ENCODE measurements at places on chromosomes 13 and 19.

- DNase-seq, result no peak
Measured at GRCh38 chr13:113400621-113401451, 36.9 kb upstream of the GRTP1 start.

GRCh38 chr19:3769494-3769893 lies 2.5 kb downstream of the RAX2 start:
- no peak for DNase-seq

- DNase-seq, result no peak
Measured at GRCh38 chr13:33782631-33783030, 35.3 kb upstream of the RFC3 start.

- DNase-seq, result no peak
Measured at GRCh38 chr13:65763811-65764210, 1466.3 kb downstream of the PCDH9 start.

DNA sequence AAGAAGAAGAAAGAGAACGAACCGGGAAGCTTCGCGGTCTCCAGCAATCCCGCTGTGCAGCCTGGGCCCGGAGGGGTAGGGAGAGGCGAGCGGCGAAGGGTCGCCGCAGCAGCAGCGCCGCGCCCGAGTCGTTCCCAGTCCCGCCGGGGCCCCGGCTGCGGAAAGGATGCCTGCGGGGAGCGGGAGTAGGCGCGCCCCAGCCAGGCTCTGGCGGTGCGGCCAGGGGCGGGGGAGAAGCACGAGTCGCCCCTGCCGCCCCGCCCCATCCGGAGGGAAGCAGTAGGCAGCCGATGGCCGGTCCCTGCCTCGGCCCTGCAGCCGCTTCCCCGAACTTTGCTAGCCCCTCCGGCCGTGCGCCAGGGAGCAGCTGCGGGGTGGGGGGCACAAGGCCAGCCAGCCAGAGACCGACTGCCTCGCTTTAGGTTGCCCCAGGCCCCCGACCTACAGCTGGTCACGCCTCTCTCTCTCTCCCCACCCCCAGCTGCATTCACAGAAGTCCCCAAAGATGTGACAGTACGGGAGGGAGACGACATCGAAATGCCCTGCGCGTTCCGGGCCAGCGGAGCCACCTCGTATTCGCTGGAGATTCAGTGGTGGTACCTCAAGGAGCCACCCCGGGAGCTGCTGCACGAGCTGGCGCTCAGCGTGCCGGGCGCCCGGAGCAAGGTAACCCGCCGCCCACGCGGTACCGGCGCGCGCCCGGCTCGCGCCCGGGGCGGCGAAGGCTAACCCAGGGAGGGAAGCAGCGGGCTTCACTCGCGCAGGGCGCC lies 1.1 kb downstream of the VSTM2B start:
- no peak for DNase-seq

- no peak for DNase-seq
Measured at GRCh38 chr13:102693776-102694175, 1.1 kb downstream of the METTL21C start.

GRCh38 chr19:18677156-18677555 lies 6.3 kb upstream of the CRTC1 start:
- DNase-seq, result no peak

- no peak for DNase-seq
Measured at GRCh38 chr19:53771144-53771543, 53.0 kb downstream of the NLRP12 start.

DNA sequence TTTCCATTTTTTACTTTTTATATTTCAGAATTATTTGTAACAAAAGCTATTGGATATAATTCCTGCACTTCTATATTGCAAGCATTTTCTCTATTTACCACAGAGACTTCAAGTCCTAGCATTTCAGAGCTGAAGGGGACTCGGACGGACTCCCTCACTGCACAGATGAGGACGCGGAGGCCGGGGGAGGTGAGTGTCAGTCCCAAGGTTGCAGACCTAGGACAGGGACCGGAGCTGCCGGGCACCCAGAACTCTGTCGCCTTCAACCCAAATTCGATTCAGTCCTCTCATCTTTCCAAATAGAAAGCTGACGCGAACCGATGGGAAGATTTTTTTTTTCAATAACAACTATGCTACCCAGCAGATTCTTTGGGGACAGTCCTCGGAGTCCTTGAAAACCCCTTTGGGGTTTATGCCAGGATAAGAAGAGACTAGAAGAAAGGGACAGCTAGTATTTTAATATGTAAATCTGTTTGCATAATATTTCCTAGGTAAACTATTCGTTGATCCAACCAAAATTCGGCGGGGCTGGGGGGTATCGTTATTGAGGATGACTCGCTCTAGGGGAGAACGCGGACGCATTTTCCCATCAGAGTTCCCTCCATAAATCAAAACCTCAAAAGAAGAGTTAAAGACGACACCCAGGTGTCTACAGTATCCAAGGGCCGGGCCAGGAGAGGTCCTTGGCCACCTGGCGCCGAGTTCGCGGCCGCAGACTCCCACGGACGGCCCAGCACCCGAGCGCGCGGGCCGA lies 803 bp downstream of the FLT3 start:
- DNase-seq, result no peak

- no peak for DNase-seq
Measured at GRCh38 chr19:31096935-31097545, 252.2 kb downstream of the TSHZ3 start.

DNA sequence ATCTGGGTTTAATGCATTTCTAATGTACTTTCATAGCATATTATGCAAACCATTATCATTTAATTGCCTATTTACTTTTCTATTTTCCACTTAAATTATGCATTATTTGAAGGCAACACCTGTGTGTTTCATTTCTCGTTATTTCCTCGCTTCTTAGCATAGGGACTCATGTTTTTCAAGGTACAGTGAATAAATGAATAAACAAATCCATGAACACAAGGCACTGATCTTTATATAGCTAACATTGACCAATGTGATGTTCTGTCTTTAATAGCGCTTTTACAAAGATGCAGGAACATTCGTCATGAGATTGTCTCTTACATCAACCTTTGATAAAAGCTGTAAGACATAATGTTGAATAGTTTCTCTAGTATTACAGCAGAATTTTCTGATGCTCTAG lies 121.2 kb downstream of the B3GLCT start:
- DNase-seq, result no peak

- DNase-seq, result no peak
Measured at GRCh38 chr13:112346173-112346898, 29.8 kb upstream of the SPACA7 start.

- DNase-seq, result no peak
Measured at GRCh38 chr19:7434391-7434790, 54.4 kb downstream of the PEX11G start.

GRCh38 chr13:35489050-35489449 lies 12.6 kb upstream of the MAB21L1 start:
- DNase-seq, result no peak

DNA sequence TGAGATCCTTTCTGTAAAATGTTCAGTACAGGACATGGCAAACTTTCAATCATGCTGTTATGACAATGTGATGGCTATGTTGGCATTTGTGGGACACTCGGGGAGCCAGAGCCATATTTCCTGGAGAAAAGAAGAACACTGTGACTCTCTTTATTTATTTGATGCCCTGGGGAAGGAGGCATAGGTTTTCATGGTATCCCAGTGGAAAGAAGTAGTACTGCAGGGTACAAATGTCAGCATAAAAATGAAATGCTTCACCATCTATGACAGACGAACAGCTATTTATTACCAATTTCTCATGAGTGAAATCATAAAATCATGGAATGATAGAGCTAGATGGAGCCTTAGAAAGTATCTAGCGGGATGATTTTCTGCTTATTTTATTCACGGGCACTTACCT lies 217.1 kb downstream of the COL4A1 start:
- DNase-seq, result no peak

DNA sequence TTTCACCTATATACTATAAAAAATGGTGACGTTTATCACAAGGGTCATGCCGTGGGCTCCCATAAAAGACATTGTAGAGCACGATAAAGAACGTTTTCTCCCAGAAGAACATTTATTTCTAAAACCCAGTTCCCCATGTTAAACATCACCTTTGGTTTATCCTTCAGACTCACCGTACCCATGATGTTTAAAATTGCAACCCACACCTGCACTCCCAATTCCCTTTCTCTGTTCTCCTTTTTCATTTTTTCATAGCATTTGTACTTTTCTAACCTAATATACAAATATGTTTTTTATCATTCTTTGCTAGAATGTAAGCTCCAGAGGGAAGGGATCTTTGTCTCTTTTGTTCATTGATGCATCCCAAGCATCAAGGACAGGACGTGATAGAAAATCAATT lies 2.0 kb downstream of the RCBTB2 start:
- DNase-seq, result no peak

DNA sequence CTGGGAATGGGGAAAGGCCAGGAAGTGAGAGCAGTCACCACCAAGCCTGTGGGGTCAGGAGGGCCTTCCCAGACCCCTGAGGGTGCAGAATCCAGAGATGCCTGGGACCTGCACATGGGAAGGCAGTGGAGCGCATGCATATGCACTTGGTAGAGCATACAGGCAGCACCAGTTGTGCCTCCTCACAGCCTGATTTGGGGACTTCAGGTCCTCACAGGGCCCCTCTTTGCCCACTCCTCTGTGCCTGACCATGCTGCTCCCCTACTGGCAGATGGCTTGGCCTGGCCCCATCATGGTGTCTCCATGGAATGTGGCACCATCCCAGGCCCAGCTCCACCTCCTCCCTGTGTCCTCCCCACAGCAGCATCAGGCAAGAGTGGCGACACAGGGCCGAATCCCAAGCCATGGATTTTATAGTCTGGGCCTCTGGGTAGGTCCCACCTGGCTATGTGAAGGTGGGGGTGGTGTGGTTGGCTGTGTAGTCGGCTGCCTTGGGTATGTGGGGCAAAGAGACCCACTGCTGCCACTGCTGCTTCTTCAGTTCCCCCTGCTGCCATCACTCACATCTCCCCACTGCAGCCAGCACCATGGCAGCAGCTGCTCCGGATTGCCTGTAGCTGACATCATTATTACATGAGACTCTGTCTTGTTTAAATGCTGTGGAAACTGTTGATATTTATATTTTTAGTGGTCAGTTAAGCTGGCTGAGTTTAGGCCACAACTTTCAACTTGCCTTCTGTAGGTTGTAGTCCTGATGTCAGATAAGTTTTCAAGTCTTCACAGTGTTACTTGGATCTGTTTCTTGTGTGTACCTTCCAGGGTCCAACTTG lies 247.0 kb downstream of the GPC6 start:
- DNase-seq, result no peak

Measured in stimulated activated CD8-positive, alpha-beta memory T cell treated with anti-CD3 and anti-CD28 coated beads, Interleukin-4, amount 100 ng/mL, for 1 hour (primary cell).